LNCaP clone FGC (cell line): ENCODE measurements at places on chromosomes 11 and 22.

DNA sequence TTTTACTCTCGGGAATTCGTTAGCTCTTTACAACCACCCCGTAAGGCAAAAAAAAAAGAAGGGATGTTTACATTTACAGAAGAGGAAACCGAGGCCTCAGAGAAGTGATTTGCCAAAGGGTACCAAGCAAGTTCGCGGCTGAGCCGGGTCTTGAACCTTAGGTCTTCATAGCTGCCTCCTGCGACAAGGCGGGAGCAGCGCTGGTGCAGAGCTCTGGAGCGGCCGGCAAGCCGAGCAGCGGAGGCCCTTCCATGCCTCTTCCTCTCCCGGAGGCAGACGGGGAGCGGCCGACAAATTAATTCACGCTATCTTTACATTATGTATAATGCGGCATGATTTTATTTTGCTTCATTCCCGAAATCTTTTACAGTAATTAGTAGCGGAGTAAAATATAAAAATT lies 536.3 kb downstream of the INSC start:
- no peak for DNase-seq

- no peak for DNase-seq
These were observed 261.5 kb upstream of the TENM4 start for GRCh38 chr11:79702303-79702702.

DNA sequence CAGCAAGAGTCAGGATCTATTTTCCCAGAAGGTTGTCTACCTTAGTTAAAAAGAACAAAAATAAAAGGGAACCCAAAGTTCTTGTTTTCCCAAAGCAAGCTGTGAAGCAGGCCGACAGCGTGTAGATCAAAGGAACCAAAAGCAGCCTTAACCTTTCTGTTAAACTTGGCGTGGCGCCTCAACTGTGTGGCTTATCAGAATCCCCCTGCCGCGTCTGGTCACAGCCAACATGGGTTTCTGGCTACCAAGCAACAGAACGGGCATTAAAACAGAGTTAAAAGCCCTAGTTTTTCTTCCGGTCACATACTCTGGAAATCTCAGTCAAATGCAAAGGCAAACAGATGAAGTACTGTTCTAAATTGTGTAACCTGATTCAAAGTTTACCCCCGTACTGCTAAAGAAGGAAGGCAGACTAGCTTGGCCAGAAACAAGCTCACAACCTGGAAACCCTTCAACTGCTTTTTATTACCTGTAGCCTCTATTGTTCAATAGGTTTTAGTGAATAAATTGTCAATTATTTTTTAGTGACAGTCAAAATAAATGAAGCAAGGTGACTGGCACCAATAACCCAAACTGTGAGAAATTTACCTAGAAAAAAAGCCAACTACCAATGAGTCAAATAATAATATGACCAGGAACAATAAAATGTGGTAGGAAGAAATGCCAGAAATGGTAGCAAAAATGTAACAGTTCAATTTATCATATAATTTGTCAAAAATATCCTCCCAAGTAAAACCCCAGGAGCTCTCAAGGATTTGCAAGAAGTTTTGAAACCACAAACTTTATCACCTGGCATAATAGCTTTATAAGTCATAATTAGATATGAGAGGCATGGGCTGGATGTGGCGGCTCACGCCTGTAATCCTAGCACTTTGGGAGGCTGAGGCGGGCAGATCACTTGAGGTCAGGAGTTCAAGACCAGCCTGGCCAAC lies 21.4 kb downstream of the CHKA start:
- DNase-seq = peak; percentile 46

GRCh38 chr11:95308512-95309035 lies 77.6 kb upstream of the SESN3 start:
- DNase-seq = no peak

DNA sequence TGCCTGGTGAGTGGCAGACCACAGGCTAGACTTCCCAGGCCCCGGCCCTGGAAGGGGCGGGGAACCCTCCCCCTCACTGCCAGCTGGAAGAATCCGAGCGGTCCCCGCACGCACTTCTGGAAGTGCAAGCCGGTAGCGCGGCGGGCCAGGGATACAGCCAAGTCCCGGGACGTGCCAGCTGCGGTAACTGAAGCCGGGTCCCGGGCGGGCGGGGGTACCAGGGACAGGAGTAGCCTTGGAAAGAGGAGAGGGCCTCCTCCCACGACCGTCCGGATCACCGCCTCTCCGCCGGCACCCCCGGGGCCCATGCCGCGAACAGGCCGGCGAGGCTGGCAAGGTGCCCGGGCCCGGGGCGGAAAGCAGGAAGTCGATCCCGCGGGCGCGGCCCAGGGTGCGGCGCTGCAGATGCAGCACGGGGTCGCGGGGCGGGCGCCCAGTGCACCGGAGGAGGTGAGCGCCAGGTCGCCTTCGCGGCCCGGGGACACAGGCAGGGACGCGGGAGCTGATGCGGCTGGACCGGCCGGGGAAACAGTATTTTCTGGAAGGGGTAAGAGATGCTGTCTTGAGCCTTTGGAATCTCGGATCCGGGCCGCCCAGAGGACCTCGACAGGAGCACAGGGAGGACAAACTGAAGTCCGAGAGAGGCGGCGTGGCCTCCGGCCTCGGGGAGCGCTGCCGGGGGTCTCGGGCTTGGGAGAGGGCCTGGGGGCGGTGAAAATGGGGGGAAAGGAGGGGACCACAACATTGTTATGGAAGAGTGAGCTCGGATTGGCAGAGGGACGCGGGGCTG lies 783 bp upstream of the SLC35C1 start:
- no peak for DNase-seq

GRCh38 chr22:29524442-29525191 lies 28.9 kb downstream of the THOC5 start:
- DNase-seq = no peak

GRCh38 chr11:41320653-41321052 lies 138.8 kb downstream of the LRRC4C start:
- DNase-seq = no peak

- DNase-seq = no peak
These were observed 66.8 kb downstream of the ATM start for GRCh38 chr11:108289699-108290098.
